ENCODE measurements at places on chromosomes 13 and 19.
A peak's percentile ranks its signal among the peaks of the same experiment; 100 is the strongest.

DNA sequence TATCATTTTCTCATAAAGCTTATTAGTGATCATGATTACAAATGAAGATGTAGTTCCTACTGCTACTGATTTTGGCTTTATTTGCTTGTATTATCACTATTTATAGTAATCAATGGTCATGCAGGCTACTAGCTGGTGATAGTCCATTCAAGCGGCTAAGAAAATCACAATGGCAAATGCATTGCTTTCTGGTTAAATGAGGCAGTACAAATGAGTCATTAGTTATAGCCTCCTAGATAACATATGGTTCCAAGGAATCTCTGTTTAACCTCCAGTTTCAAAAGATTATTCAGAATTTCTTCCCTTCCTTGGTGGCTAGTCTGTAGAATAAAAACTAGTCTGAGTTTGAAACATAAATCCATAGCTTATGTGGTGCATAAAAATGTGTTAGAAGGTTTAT, 141.3 kb upstream of the HTR2A start:
- DNase-seq, result no peak

DNA sequence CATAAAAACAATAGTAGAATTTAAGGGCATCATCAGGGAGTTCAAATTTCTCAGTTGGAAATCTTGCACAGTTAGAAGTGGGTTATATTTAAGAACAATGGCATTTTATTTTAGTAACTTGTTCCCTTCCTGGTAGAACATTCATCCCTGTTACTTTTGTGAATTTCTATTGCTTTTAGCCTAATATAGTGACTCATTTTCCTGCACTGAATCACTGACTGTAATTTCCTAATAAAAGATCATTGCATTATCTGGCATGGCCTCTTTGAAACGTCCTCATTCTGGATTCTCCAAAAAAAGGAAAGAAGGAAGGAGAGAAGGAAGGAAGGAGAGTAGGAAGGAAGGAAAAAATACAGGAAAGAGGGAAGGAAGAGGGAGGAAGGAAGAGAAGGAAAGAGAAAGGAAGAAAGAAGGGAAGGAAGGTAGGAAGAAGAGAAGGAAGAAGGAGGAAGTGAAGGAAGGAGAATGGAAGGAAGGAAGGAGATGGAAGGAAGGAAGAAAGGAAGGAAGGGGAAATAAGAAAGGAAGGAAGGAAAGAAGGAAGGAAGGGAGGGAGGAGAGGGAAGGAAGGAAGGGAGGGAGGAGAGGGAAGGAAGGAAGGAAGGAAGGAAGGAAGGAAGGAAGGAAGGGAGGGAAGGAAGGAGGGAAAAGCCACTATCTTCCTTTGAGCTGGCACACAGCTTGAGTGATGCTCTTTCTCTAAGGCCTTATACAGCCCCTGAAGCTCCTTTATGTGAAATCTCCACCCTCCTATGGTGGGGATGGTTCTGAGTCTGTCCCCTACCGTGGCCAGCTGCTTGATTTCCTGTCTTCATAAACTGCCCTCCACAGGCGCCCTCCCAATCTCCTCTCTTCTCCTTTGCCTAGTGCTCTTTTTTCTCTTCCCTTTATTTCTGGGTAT, 29.8 kb upstream of the TM9SF2 start:
- no peak for DNase-seq

DNA sequence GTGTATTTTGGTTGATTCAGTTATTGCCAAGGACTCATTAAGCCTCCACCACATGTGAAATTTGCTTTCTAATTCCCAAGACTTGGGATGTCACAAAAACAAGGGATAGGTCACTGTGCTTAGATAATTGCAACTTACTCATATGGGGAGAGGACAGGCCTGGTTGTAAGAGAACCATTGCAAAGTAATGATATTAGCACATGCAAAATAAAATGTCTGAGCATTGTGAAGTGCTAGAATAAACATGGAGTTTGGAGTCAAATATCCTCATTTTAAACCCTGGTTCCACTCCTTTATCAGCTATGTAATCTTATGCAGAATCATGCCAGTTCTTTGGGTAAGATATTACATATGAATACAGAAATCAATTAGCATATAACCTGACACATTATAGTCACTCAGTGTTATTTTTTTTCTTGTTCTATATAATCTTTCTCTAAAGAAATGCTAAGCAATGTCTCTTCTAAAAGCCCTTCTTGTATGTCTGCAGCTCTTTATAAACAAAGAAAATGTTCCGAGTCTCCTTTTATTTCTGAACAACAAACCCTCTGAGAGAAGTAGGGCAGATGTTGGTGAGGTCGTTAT, 5.5 kb downstream of the CBY2 start:
- DNase-seq, result no peak

DNA sequence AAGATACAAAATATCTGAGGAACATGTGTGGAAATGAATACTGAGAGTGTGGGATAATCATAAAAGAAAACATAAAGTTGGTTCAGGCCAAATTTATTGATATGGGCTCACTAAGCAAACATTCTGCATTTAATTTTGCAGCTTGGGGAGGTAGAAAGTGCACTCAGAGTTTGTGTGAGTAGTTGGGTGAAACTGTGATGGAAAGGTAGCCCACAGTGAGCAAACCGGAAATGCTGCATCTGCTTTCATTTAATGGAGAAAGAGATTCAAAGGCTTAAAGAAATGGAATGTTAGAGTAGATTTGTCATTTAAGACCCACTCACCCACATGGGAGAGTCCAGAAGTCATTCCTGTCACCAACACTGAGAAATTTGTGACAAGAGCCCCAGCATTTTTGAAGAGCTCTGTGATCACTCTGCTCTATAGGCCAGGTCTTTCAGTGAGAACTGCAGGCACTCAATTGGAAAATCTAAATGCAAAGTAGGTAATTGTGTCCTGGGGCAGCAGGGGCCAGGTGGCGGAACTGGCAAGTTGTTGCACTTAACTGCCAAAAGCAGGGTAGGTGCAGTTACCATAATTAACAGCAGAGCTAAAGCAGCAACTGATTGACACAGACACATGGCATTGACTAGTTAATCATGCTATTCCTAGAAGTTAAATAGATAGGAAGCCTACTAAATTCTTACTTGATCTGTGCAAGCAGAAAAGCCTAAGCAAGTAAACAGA, 1228.3 kb upstream of the PCDH20 start:
- no peak for DNase-seq

- DNase-seq, result no peak
These were observed 13.1 kb upstream of the PDE4C start for GRCh38 chr19:18239303-18239702.

- DNase-seq, result peak; percentile 34
These were observed 66.6 kb downstream of the GADD45B start for GRCh38 chr19:2542341-2543069.

GRCh38 chr13:35597451-35597850, 121.0 kb upstream of the MAB21L1 start:
- DNase-seq, result no peak

DNA sequence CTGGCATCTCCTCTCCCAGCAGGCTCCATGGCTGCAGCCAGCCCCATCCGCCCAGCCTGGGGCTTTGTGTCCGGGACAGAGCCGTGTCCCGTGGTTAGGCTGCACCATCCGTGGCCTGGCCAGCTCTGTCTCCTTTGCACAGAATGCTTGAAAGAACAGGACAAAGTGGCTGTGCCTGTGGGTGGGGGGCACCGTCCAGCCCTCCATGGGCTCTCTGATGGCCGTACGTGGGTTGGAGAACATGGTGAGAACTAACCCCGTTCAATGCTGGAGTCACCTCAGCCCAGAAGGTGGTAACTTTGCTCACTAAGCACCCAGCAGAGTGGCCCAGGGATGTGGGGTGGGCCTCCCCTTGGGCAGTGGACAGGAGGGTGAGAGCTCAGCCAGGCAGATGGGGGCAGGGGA, 2.8 kb downstream of the RPS15 start:
- no peak for DNase-seq

DNA sequence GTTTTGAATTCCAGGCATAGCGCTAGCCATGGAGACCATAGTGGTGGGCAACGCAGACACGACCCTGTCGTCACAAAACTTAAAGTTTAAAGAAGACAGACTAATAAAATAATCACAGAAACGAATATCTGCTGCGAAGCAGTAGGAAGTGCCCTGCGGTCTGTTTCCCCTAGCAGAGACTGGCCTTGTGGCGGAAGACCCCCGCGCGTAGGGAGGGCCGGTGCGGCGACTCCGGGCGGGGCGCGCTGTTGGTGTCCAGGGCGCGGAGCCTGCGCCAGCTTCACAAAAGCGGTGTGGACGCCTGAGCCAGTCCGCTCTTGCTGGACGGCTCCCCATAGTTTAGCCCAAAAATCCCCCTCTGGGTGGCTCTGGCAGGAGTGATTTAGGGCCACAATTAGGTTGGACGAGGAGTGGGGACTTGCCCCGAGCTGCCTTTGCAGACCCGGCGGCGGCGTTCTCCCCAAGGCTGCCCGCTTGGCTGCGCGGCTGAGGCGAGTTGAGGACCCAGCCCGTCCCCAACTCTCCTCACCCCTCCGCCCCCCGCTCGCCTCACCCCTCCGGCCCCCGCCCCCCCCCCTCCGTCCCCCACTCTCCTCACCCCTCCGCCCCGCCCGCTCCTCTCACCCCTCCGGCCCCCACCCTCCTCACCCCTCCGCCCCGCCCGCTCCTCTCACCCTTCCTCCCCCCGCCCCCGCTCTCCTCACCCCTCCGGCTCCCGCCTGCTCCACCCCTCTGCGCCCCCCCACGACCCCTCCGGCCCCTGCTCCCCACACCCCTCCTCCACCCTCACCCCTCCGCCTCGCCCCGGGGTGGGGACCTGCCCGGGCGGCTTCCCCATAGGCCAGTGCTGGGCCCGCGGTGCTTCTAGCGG, 14.2 kb upstream of the LATS2 start:
- no peak for DNase-seq

DNA sequence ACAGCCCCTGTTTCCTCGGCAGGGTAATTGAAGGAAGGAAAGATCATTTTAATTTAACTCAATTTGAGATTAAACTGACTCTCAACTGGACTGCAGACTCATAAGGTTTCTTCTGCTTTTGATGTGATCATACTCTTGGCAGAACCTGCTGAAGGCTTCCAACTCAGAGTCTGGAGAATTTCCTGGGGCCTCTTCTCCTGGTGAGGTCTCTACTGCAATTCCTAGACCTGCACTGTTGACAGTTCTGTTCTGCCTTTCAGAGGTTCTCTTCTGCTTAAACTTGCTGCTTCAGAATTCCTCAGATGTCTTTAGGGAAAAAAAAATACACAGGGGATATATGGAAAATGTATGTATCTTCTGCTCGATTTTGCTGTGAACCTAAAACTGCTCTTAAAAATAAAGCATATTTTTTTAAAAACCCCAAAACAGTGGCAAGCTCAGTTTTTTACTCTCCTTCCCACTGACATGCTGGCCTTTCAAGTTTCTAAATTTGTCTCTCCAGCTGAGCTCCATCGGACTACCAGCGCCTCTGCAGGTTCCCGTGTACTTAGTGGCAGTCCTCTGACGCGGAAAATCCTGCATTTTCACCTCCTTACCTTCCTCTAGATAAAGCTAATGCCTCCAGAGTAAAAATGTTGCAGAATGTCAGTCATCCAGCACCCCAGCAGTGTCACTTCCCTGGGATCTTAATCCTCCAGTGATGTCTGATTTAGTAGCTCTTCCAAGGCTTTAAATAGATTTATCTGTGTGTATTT, 733.5 kb upstream of the SGCG start:
- DNase-seq, result no peak

GRCh38 chr19:14655726-14656125, 18.9 kb downstream of the ADGRE3 start:
- DNase-seq, result no peak

DNA sequence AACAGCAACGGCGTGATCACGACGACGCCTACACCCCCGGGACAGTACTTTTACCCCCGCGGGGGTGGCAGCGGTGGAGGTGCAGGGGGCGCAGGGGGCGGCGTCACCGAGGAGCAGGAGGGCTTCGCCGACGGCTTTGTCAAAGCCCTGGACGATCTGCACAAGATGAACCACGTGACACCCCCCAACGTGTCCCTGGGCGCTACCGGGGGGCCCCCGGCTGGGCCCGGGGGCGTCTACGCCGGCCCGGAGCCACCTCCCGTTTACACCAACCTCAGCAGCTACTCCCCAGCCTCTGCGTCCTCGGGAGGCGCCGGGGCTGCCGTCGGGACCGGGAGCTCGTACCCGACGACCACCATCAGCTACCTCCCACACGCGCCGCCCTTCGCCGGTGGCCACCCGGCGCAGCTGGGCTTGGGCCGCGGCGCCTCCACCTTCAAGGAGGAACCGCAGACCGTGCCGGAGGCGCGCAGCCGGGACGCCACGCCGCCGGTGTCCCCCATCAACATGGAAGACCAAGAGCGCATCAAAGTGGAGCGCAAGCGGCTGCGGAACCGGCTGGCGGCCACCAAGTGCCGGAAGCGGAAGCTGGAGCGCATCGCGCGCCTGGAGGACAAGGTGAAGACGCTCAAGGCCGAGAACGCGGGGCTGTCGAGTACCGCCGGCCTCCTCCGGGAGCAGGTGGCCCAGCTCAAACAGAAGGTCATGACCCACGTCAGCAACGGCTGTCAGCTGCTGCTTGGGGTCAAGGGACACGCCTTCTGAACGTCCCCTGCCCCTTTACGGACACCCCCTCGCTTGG, 966 bp downstream of the JUNB start:
- peak; percentile 79 for DNase-seq

DNA sequence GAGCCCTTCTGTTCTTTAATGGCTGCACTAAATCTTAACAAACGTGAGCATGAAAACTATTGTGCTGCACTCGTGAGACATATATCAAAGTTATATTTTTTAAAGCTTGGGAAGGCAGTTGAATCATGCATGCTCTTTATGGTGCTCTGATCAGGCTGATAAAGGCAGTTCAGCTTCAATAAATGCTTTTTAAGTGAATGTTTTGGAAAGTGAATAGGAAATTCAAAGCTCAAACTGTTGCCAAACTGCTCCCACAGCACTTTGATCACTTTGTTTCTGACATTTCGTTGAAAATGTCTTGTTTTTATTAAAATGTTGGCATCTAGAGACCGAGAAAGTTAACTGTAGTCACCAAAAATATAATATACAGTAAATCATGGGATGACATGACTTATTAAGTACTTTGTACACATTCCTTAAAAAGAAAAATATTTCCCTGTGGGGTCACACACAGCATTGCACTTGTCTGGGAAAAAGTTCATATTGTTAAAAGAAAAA, 625.7 kb upstream of the PCDH9 start:
- no peak for DNase-seq

- no peak for DNase-seq
These were observed 153.2 kb upstream of the SOX1 start for GRCh38 chr13:111913761-111914140.

DNA sequence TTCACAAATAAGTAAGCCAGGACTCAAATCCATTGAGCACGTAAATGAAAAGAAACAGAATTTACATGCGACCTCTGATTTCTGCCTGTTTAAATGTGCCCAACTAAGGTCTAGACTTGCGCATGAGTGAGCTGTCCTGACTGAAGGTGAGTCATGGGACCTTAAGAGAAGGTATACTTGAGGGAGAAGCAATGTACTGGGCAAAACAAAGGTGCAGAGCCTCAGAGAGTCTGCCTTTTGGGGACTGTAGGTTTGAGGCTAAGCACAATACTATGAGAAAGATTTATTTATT, 45.8 kb downstream of the UFM1 start:
- DNase-seq, result no peak

All from transverse colon (tissue), 4 donors.